ENCODE measurements at places on chromosomes 6 and 20. TPM values are rescaled to one million over a fixed set of nuclear protein-coding genes. Genes with fewer than 3 reads are reported as not detected.

The CLPSL2 gene
- total RNA-seq = not detected

GRCh38 chr6:34128045-34128444 is 17.8 kb downstream of the GRM4 start:
- no peaks in the 10 kb centered on the region for H3K36me3 ChIP-seq
- no peak overlapping the region for H3K4me3 ChIP-seq
- DNase-seq = no peak
- no peaks in the 10 kb centered on the region for H3K4me1 ChIP-seq

GRCh38 chr20:47699818-47700217 is 85.5 kb downstream of the SULF2 start:
- no peak overlapping the region for H3K27ac ChIP-seq
- DNase-seq = no peak
- peaks cover 2% of the 10 kb centered on the region for H3K4me1 ChIP-seq
- no peaks in the 10 kb centered on the region for H3K36me3 ChIP-seq

- H3K4me1 ChIP-seq = peaks cover 16% of the 10 kb centered on the region
- H3K36me3 ChIP-seq = no peaks in the 10 kb centered on the region
- H3K27ac ChIP-seq = peak overlapping the region; percentile 96
- H3K4me3 ChIP-seq = peak overlapping the region; percentile 98
- DNase-seq = no peak
Observed at GRCh38 chr6:34695729-34696188, 808 bp downstream of the ILRUN start.

GRCh38 chr6:37010402-37010892 is 5.0 kb downstream of the FGD2 start:
- no peaks in the 10 kb centered on the region for H3K4me1 ChIP-seq
- H3K27me3 ChIP-seq = no peaks in the 10 kb centered on the region
- no peak overlapping the region for H3K4me3 ChIP-seq
- no peak for DNase-seq
- no peaks in the 10 kb centered on the region for H3K36me3 ChIP-seq

GRCh38 chr6:77123527-77123926 is 339.8 kb downstream of the HTR1B start:
- no peak for DNase-seq
- H3K4me3 ChIP-seq = no peak overlapping the region
- H3K27me3 ChIP-seq = no peaks in the 10 kb centered on the region
- no peak overlapping the region for H3K27ac ChIP-seq
- H3K36me3 ChIP-seq = no peaks in the 10 kb centered on the region
- H3K4me1 ChIP-seq = no peaks in the 10 kb centered on the region

The SLC32A1 gene
- not detected for total RNA-seq

DNA sequence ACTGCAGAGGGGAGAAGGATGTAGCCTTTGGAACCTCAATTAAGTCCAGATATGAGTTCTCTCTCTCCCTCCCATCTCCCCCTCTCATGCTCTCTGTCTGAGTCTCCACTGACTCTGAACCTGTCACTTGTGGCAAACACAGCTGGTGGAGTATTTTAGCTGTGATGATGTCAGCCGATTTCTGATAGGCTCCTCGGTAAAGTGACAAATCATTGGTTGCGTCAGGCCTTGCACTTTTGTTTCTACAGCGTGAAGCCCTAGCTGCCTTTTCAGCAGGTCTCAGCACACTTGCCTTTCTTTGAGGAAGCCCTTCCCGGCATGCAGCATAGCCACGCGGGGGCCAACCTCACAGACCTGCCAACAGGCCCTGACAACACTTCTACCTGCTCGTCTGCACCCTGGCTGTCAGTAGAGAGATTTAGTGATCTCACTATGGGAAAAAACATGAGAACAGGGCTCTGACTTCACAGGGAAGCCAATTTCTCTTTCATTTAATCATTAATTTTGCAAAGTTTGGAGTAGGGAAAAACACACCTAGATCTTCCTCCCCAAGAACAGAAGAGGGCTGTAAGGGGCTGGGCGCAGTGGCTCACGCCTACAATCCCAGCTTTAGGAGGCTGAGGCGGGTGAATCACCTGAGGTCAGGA is 84.4 kb downstream of the GMPR start:
- no peak overlapping the region for H3K4me3 ChIP-seq
- H3K27ac ChIP-seq = peak overlapping the region; percentile 48
- DNase-seq = no peak
- H3K4me1 ChIP-seq = peaks cover 40% of the 10 kb centered on the region

GRCh38 chr6:111838749-111839484 is 34.3 kb downstream of the FYN start:
- DNase-seq = no peak
- H3K36me3 ChIP-seq = no peaks in the 10 kb centered on the region
- H3K27me3 ChIP-seq = no peaks in the 10 kb centered on the region
- H3K4me1 ChIP-seq = peaks cover 27% of the 10 kb centered on the region
- H3K4me3 ChIP-seq = no peak overlapping the region
- H3K27ac ChIP-seq = no peak overlapping the region

- DNase-seq = no peak
- peaks cover 7% of the 10 kb centered on the region for H3K27me3 ChIP-seq
- no peak overlapping the region for H3K27ac ChIP-seq
- no peaks in the 10 kb centered on the region for H3K4me1 ChIP-seq
Observed at GRCh38 chr20:48332555-48332954, 495.2 kb downstream of the PREX1 start.

- no peaks in the 10 kb centered on the region for H3K4me1 ChIP-seq
- H3K27ac ChIP-seq = no peak overlapping the region
- no peak for DNase-seq
- H3K4me3 ChIP-seq = no peak overlapping the region
Observed at GRCh38 chr6:21912151-21912832, 318.7 kb downstream of the SOX4 start.

- H3K36me3 ChIP-seq = no peaks in the 10 kb centered on the region
- peak overlapping the region; percentile 66 for H3K27ac ChIP-seq
- no peaks in the 10 kb centered on the region for H3K27me3 ChIP-seq
- H3K4me3 ChIP-seq = no peak overlapping the region
- DNase-seq = no peak
Observed at GRCh38 chr6:56370127-56370540, 122.8 kb upstream of the COL21A1 start.

DNA sequence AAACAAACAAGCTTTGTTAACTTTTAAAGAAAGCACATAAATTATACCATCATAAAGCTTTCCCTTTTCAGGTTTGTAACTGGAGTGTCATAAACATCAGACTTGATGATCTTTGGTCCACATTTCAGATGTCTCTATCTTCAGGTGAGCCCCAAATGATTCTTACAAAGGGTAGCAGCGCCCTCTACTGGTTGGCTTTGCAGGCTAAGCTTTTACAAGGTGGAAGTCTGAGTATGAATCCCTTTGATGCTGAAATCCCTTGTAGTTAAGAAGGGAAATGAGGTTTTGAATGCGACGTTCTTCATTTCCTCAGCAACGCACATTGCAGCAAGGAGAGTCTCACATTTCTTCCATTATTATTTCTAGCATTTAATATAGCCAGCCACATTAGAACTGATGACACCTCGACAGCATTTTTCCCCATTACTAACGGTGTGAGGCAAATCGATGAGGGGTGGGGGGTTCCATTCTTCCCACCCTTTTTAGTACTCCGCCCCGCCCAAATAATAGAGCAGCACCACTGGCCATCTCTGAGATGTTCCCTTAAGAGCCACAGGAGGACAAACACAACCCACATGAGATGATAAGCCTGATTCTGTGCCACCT is 126.3 kb upstream of the NT5E start:
- DNase-seq = no peak
- no peak overlapping the region for H3K4me3 ChIP-seq
- H3K27ac ChIP-seq = no peak overlapping the region
- no peaks in the 10 kb centered on the region for H3K36me3 ChIP-seq
- no peaks in the 10 kb centered on the region for H3K27me3 ChIP-seq

- no peak overlapping the region for H3K4me3 ChIP-seq
- H3K4me1 ChIP-seq = no peaks in the 10 kb centered on the region
- no peaks in the 10 kb centered on the region for H3K36me3 ChIP-seq
- no peak for DNase-seq
- peaks cover 12% of the 10 kb centered on the region for H3K27me3 ChIP-seq
- no peak overlapping the region for H3K27ac ChIP-seq
Observed at GRCh38 chr20:58602124-58602523, 49.0 kb upstream of the STX16 start.

The MAS1 gene
- not detected for total RNA-seq

DNA sequence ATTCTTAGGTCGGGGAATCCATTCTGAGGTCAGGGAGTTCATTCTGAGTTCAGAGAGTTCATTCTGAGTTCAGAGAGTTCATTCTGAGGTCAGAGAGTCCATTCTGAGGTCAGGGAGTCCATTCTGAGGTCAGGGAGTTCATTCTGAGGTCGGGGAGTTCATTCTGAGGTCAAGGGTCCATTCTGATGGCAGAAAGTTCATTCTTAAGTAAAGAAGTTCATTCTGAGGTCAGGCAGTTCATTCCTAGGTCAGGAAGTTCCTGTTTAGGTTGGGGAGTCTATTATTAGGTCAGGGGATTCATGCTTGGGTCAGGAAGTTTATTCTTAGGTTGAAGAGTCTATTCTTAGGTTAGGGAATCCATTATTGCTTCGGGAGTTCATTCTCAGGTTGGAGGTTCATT is 16.5 kb upstream of the NXT1 start:
- H3K27me3 ChIP-seq = no peaks in the 10 kb centered on the region
- H3K4me1 ChIP-seq = no peaks in the 10 kb centered on the region
- H3K27ac ChIP-seq = no peak overlapping the region
- DNase-seq = no peak
- no peak overlapping the region for H3K4me3 ChIP-seq
- no peaks in the 10 kb centered on the region for H3K36me3 ChIP-seq

DNA sequence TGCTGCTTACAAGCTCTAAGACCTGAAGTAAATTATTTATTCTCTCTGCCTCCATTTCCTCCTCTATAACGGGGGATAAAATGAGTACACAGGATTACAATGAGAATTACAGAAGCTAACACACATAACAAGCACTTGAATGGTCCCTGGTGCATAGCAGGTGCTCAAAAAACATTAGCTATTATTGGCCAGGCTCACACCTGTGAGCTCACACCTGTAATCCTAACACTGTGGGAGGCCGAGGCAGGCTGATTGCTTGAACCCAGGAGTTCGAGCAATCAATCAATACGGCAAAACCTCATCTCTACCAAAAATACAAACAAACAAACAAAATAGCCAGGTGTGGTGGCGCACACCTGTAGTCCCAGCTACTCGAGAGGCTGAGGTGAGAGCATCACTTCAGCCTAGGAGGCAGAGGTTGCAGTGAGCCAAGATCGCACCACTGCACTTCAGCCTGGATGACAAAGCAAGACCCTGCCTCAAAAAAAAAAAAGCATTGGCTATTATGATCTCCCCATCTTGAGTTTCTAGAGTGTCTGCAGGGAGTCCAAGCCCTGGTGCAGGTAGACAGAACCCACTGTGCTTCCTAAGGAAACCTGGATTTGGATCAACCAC is 68.1 kb downstream of the PREX1 start:
- H3K4me3 ChIP-seq = no peak overlapping the region
- DNase-seq = no peak
- no peaks in the 10 kb centered on the region for H3K27me3 ChIP-seq
- H3K4me1 ChIP-seq = peaks cover 38% of the 10 kb centered on the region
- no peaks in the 10 kb centered on the region for H3K36me3 ChIP-seq

DNA sequence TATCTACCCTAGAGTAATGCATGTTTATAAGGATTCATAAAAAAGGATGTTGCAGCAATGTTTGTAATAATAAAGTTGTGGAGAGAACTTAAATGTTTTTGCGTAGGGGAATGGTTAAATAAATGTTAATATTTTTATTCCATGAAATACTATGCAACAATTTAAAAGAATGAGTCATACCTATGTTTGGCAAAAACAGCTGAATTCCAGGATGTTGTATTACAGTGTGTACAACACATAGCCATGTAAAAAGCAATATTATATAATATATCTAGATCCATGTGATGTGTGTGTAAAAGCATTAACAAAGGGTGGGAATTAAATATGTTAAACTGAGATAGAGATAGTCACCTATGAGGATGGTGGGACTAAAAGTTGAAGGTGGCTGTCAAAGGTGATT is 21.1 kb upstream of the PKIB start:
- H3K27me3 ChIP-seq = no peaks in the 10 kb centered on the region
- no peak for DNase-seq
- H3K27ac ChIP-seq = no peak overlapping the region
- no peak overlapping the region for H3K4me3 ChIP-seq
- H3K36me3 ChIP-seq = no peaks in the 10 kb centered on the region

DNA sequence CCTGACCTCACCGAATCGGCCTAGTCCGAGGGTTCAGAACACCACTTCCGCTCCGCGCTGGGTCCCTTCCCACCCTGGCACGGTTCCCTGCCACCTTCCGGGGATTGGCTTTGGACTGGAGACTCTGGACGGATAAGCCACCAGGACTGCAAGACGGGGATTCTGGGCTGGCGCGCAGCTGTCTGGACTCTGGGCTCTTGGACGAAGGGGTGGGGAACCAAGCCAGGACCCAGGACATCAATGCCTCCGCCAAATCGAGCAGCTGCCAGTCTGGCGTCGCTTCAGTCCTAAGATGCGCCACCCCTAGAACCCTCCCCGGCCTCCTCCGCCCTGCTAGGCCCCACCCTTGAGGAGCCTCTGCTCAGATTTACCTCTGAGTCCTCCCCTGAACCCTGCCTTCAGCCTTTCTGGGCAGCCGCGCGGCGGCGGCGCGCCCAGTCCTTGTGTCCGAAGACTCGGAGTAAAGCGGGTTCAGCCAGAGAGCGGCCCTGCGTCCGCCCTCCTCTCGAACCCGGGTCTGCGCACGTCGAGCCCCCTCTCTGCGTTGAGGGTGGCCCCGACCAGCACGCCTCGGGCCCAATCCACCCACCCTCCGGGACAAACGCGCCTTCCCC is 1.2 kb downstream of the KCNK17 start:
- H3K36me3 ChIP-seq = no peaks in the 10 kb centered on the region
- H3K27me3 ChIP-seq = peaks cover 22% of the 10 kb centered on the region
- peak overlapping the region; percentile 41 for H3K4me3 ChIP-seq
- peaks cover 12% of the 10 kb centered on the region for H3K4me1 ChIP-seq

DNA sequence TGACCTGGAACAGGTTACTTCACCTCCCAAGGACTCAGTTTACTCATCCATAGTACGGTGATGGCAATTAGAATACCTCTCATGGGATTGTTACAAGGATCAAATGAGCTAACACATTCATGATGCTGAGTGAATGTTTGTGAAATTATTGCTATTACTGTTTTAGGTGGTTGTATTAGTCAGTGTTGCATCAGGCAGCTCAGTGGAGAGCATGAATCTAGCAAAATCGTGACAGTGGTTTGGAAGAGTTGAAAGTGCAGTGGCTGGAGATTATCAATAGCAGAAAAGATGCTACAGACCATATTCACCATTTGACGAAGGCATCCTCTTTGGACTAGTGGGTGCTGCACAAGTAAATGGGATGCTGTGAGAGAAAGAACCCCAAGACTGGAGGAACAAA is 50.4 kb upstream of the CTNNBL1 start:
- H3K4me3 ChIP-seq = no peak overlapping the region
- no peak for DNase-seq
- no peaks in the 10 kb centered on the region for H3K36me3 ChIP-seq
- no peaks in the 10 kb centered on the region for H3K4me1 ChIP-seq
- H3K27ac ChIP-seq = no peak overlapping the region

GRCh38 chr20:5141615-5142014 is 14.8 kb downstream of the CDS2 start:
- H3K36me3 ChIP-seq = no peaks in the 10 kb centered on the region
- peaks cover 27% of the 10 kb centered on the region for H3K4me1 ChIP-seq
- no peak overlapping the region for H3K4me3 ChIP-seq
- H3K27me3 ChIP-seq = no peaks in the 10 kb centered on the region
- no peak overlapping the region for H3K27ac ChIP-seq

The LY86 gene
- total RNA-seq = 13.8 TPM
